ENCODE measurements at places on chromosomes 11 and 22. TPM values are rescaled to one million over a fixed set of nuclear protein-coding genes. Genes with fewer than 3 reads are reported as not detected.

Gene ZPR1
- 77.6 TPM for total RNA-seq

Gene APLNR
- total RNA-seq: not detected

Gene GPR83
- total RNA-seq: 0.19 TPM

GRCh38 chr11:88484873-88485621 lies 147.5 kb upstream of the CTSC start:
- DNase-seq: peak; percentile 30

DNA sequence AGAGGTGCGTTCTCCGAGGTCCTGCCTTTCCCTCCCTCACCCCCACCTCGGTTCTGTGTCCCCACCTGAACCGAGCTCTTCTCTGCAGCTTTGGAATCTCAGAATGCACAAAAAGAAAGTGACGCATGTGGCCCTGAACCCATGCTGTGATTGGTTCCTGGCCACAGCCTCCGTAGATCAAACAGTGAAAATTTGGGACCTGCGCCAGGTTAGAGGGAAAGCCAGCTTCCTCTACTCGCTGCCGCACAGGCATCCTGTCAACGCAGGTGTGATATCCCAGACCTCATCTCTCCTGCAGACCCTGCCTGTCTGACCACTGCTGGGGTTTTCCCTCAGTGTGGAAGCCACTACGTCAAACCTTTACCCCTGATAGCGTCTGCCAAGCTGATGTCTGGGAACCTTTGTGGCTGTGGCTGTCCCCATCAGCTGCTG lies 13.9 kb downstream of the ACP2 start:
- DNase-seq: no peak

DNA sequence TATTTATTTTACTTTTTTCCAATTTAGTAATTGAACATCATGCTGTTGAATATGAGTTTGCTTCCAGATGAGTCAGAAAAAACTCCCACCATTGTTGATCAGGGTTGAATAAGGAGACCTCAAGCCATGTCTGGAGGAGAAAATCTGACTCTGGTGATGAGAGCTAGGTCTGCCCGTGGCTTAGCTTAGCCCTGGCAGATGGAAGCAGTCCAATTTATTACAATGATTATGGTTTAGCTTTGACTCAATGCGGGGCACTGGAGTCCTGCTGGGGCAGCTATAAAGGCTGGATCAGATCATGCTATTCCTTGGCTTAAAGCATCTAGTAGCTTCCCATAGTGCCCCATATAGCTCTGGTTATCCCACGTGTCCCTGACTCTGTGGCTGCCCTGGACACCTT lies 506.5 kb downstream of the MN1 start:
- DNase-seq: no peak

DNA sequence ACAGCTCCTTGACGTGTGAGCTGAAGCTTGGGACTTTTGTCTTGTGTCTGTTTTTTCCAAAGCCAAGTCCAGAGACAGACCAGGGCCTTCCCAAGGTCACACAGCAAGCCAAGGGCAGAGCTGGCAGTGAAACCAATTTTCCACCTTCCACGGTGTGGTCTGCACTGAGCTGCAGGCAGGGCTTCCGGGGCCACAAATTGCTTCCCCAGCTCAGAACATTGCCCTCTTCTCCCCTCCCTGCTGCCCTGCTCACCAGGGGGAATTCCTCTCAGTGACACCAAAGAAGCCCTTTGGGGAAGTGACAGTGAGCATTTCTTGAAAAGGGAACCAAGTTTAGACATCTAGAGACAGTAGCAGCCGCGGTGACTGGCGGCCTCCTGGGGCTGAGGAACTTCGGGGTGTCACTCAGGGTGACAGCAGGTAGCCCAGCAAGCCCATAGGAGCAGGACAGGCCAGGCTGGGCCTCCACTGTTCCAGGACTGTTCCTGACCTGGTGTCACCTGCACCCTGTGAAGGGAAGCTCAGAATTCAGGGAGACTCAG lies 9.2 kb downstream of the FXYD2 start:
- DNase-seq: peak; percentile 81

- DNase-seq: peak; percentile 48
Observed at GRCh38 chr22:30969532-30970355, 679 bp downstream of the TUG1 start.

Gene OR8G1
- total RNA-seq: not detected

- DNase-seq: no peak
Observed at GRCh38 chr22:17481424-17481823, 81.9 kb upstream of the SLC25A18 start.

Gene SHISAL1
- total RNA-seq: not detected

DNA sequence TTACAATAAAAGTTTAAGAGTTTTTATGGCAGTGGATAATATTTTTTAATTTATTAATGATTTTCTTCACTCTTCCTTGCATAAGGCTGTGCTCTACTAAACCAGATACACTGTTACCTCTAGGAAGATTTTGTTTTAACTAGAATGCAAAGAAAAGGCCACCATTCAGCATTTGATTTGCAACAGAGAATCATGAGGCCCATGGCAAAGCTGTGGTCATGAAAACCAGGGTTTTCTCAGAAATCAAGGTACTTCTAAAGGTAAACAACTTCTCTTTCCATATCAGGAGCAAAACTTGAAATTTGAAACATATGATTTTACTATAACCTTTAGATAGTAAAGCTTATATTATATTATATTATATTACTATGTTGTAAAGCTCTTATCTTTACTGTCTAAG lies 94.4 kb downstream of the FAM76B start:
- DNase-seq: no peak

Gene DUSP8
- 5.1 TPM for total RNA-seq

DNA sequence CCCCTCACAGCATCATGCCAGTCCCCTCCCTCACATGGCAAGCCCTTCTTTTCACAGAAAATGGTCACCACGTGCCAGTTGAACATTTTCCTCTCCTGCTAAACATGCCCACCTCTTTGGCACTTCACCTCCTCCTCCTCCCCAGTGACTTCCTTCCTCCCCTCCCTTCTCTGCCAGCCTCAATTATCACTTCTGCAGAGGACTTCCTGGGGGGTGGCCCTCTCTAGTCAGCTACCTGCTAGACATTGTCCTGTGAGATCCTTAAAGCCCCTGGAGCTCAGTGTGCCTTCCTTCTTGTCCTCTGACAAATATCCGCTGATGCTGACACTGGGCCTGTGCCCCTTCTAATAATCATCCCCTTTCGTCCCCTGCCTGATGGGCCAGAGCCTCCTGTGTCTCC lies 43.2 kb upstream of the E2F8 start:
- no peak for DNase-seq

- no peak for DNase-seq
Observed at GRCh38 chr11:111796696-111797095, 30.5 kb upstream of the PPP2R1B start.

DNA sequence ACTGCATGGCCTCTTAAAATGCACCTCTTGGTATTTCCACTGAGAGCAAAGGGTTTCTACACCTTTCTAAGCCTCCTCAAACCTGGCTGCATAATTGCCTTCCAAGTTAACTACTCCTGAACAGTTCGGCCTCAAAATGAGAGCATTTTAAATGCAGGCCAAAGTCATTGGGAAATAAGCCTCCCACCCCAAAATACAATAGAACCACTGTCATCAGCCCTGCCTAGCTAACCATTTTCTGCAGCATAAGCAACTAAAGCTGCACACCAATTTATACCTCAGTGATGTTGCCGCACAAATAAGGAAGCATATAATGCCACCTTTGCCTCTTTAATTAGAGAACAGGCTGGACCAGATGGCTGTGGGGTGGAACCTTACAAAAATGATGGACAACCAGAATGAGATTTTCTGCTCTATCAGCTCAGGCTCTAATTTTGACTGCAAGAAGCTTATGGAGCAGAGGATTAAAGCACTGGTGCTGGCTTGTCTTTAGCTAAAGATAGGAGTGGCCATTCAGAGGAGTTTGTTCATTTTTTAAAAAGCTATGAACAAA lies 4.3 kb downstream of the TOB2 start:
- DNase-seq: no peak

DNA sequence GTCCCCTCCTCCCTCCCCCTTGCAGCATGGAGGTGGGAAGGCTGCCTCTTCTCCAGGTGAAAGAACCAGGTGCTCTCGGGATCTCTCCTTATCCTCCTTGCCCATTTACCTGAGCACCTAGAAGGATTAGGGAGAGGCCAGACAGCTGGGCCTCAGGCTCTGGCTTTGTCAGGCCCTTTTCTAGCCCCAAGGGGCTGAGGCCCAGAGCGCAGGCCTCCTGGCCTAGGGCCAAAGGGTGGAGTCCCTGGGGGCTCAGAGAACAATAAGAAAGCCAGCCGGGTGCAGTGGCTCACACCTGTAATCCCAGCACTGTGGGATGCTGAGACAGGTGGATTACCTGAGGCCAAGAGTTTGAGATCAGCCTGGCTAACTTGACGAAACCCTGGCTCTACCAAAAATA lies 5.4 kb upstream of the TTLL1 start:
- DNase-seq: no peak

GRCh38 chr11:48101044-48101733 lies 115.4 kb upstream of the OR4B1 start:
- DNase-seq: no peak

Gene SEZ6L
- total RNA-seq: not detected

DNA sequence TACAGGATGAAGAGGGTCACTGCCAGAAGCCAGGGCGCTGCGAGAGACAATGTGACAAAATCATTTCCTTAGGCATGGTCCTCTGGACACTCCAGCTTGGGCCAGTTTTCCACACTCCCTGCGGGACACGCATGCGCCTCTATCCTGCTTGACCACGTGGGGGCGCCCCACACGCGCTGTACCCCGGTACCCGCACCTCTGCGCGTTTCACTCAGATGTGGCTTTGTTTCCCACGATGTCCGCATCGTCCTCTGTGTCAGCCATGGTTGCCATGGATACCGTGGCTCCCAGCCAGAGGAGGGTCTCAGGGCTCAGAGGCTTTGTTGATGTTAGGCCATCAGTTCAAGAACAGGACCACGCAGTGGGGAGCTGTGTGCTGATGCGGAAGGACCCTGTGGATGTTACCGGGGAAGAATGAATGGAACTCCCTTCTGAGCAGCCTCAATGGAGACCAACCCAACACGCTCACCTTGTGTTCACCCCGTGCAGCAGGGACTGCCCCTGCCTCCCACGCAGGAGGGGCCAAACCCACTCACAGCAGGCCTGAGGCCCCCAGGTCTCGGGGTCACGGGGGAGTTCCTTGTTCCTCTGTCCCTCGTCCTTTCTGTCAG lies 101.1 kb upstream of the SLC22A12 start:
- DNase-seq: peak; percentile 61

- no peak for DNase-seq
Observed at GRCh38 chr22:23037429-23038333, 32.6 kb upstream of the GNAZ start.

DNA sequence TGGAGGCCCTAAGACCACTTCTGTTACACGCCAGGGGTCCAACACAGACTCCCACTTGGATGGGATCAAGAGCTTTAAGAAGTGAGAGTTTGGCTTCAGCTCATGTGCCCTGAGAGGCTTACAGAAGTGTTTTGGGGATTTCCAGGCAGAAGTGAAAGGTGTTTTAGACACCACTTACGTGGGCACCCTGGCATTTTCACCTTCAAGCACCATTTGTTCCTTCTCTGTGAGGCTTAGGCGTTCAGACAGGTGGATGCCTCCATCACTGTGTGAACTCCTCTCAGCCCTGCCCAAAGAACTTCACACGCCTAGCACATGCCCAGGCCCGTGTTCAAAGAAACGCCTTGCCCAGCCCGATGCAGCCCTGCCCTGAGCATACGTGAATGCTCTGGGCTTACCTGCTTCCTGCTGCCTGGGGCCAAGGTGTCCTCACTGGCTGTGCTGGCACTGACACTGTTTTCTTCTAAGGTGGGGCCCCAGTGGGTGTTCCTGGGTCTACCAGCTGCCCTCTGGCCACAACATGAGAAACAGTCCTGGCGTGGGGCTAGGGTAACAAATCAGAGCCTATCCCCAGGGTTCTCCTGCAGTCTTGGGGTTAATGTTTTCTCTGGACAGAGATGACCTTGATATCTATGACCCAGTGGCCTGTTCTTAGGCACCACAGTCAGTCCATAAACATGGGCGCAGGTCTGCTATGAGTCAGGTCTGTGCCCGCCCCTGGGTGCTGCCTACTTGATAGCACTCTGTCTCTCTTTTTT lies 34.0 kb downstream of the AMPD3 start:
- DNase-seq: no peak

- no peak for DNase-seq
Observed at GRCh38 chr22:50665738-50666137, 6.9 kb upstream of the SHANK3 start.

- DNase-seq: no peak
Observed at GRCh38 chr22:17823226-17823625, 49.0 kb upstream of the BID start.

DNA sequence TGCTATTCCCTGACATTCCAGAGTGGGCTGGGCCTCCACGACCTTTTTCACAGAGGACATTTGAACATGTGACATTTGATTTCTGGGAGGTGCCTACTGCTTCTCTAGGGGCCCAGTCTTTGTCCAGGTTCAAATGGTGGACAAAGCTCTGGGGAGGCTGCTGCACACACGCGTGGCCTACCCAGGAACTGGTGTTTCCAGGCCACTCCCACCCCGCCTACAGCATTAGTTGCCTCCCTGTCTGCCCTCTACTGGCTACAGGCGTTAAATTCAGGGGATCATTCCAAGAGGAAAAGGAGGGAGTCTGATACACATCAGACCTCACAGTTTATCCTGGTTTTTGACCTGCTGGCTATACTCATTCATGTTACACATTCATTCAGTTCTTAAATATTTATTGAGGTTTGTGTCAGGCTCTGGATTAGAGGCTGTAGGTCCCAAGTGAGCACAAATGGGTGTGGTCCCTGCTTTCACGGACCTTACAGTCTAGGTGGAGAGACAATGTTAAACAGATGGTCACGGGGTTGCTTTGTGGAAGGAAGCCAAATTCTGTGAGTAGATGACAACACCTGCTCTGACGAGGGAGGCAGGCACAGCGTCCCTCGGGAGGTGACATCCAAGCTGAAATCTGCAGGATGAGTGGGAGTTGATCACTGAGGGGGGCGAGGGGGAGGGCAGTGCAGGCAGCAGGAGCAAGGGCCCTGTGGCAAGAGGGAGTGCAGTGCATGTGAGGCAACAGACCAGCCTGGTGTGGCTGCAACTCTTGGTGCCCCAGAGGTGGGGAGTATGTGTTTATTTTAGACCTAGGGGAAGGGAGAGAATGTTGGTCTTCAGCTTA lies 11.8 kb downstream of the TUB start:
- DNase-seq: peak; percentile 52

GRCh38 chr11:87263979-87264378 lies 226.2 kb downstream of the TMEM135 start:
- DNase-seq: no peak

DNA sequence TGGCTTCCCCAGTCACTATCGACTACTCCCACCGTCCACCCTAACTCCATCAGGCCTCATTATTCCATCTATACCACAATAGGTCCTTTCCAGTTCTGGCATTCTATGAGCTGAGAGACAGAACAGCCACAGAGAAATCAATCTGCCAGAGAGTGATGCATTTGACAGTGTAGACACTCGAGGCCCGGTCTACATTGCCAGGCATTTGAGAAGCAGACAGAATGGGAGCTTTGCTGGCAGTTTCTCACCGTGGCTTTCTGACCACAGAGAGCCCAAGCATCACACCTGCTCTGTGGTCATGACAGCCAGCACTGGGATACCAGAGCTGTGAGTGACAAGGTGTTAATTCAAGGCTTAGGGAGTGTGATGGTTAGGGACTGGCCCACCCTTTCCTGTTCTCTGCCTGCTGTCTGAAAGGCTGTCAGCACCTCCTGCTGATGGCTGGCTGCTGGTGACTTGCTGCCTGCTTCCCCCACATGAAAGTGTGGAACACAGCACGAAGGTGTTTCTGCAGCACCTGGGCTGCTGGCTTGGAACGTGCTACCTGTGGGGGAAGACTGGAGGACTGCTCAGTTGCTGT lies 137.8 kb downstream of the KIRREL3 start:
- DNase-seq: no peak

Gene TPBGL
- total RNA-seq: 0.14 TPM

Gene TSGA10IP
- not detected for total RNA-seq

Measured in activated T-cell treated with anti-CD3 and anti-CD28 coated beads, Interleukin-2, amount 50 U/mL, for 72 hours (primary cell).